Stimulated activated naive CD4-positive, alpha-beta T cell treated with Interleukin-2 at 50 U/mL for 16 hours (primary cell): ENCODE measurements at places on chromosomes 1 and 21.

- DNase-seq = no peak
Measured at GRCh38 chr1:115545791-115546733, 95.7 kb upstream of the VANGL1 start.

DNA sequence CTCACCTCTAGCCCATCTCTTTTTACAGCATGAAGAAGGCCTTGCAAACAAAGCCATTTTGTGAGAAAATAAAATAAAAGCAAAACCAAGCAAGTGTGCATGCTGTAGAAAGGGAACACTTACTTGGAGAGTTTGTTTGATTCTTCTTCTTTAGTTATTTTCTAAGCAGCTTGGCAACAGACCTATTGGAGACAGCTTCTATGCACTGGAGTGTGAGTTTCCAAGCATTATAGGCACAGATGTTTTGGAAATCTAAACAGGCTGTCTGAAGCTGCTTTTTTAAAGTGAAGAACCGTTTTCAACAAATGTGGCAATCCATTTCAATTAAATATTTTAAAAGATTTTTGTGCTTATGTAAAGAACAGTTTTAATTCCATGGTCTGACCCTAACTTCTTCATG lies 76.6 kb downstream of the NGF start:
- no peak for DNase-seq

DNA sequence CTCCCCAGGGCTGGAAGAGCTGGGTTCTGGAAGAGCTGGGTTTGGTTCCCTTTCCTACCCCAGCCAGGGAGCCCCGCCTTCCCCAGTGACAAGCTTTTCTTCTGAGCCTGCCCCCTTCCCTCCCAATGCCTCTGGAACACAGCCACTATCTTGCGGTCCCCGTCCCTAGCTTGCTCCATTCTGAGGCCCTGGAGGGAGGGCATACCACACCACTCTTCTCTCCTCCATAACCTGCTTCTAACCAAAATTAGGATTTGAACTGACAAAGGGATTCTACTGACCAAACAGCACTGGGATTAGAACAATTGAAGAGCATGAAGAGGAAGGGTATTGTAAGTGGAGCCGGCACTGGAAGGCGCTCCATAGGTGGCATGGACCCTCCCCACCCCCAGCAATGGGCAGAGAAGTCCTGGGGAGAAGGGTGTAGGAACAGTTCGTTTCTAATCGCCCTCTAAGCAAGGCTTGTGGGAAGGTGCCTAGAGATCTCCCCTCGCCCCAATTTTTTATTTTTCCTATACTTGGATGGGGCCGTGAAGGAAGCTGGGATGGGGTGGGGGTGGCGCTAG lies 690 bp downstream of the C1orf216 start:
- no peak for DNase-seq

DNA sequence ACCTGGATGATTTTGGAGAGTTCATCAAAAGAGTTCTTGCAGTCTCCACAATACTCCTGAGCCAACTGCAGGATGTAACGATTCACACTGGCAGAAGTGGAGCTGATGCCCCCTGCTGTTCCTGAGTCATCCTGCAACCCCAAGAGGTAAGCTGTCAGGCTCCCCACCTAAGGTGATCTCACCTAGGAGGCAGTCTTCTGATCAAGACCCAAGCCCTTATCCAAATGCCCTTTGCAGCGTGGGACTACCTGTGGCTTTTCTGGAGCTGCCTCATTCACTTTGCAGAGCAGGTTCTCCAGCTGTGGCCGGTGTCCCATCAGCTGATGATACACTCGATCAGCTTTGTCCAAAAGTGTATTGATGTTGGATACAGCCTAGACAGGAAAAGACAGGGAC lies 96.4 kb downstream of the UBR4 start:
- DNase-seq = no peak

GRCh38 chr21:21165063-21165645 lies 166.9 kb downstream of the NCAM2 start:
- no peak for DNase-seq

DNA sequence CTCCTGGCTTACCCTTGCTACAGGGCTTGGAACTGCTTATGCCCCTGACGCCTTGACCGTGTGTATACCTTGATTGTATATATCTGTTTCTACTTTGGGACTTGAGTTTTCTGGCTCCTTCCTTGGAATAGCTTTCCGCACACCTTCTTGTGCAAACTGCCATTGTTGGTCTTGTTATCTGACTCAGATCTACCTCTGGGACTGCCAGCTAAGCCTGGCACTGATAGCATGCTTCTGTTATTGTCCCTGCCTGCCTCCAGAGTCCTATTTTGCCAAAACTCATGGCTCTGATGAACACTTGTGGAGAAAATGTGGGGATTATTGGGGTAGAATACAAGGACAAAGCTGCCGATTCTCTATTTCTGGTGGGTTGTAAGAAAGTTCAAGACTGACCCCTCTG lies 15.4 kb downstream of the FMOD start:
- no peak for DNase-seq

DNA sequence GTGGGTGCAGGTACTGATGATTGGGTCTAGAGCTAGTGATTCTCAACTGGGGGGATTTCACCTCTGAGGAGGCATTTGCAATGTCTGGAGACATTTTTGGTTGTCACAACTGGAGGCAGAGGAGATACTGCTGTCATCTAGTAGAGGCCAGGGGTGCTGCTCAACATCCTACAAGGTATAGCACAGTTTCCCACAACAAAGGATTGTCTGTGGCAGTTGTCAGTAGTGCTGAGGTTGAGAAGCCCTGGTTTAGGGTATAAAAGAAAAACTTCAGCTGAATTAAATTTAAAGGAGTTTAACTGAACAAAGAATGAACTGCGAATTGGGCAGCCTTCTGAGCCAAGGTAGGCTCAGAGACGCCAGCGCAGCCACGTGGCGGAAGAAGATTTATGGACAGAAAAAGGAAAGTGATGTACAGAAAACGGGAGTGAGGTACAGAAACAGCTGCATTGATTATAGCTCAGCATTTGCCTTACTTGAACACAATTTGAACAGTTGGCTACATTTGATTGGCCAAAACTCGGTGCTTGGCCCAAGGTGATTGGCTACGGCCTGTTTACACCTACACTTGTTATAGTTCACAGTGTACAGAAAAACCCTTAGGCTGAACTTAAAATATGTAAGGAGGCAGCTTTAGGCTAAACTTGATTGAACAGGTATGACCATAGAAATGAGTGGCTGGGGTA lies 40.4 kb downstream of the MPZL1 start:
- no peak for DNase-seq

DNA sequence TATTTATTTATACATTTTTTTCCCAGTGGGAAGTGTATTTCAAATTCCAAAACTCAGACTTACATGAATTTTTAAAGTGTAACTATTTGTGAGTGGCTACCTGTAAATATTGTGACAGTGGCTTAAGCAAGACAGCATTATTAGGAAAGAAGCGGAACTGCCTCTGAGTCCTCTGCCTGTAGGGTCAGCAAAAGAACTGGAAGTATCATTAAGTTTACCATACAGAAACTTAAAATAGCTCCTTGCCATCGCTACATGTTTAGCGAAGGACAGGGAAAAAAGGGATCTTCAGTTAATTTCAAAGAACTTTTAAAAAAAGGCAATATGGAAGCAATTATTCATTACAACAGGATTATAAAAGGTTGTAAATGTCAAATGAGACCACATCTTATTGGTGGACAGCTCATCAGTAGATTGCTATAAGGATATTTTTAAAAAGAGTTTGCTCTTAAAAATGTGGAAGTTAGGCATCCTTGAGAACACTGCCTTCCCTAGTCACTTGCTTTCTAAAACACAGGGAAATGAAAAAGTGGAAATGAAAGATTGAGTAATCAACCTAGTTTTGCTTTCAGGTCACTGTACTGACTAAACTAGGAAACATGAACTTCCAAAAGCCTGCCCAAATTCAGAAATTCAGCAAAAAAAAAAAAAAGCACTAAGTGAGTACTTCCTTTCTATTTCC lies 39.2 kb downstream of the NSL1 start:
- DNase-seq = no peak

GRCh38 chr1:156836041-156836654 lies 19.5 kb upstream of the SH2D2A start:
- DNase-seq = peak; percentile 26

DNA sequence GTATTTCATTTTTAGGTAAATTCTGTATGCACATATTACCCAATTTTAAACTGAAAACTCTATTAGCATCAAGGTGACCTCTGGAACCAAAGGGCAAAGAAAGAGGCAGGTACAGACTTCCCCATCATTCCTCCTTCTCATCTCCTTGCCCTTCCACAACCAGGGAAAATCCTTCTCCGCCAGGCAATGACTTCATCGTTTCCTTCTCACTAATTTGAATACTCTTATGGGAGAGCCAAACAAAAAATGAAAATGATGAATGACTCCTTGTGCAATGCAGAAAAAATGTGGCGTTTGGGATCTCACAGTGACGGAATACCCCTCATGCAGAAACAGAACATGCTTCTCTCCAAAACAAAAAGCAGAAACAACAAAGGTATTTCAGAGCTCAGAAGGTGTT lies 83.7 kb downstream of the HLCS start:
- no peak for DNase-seq

GRCh38 chr1:152479792-152480595 lies 30.6 kb upstream of the LCE5A start:
- peak; percentile 59 for DNase-seq

GRCh38 chr1:8022395-8023286 lies 3.5 kb downstream of the ERRFI1 start:
- no peak for DNase-seq

DNA sequence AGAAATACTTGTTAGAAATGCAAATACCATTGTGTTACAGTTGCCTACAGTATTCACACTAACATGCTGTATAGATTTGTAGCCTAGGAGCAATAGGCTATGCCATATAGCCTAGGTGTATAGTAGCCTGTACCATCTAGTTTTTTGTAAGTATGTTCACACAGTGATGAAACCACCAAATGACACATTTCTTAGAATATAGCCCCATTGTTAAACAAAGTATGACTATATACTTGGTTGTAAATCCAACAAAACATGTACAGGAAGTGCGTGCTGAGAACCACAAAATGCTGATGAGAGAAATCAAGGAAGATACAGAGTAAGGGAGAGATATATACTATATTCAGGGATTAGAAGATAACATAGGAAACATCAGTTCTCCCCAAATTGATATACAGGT lies 92.2 kb downstream of the POU2F1 start:
- no peak for DNase-seq

DNA sequence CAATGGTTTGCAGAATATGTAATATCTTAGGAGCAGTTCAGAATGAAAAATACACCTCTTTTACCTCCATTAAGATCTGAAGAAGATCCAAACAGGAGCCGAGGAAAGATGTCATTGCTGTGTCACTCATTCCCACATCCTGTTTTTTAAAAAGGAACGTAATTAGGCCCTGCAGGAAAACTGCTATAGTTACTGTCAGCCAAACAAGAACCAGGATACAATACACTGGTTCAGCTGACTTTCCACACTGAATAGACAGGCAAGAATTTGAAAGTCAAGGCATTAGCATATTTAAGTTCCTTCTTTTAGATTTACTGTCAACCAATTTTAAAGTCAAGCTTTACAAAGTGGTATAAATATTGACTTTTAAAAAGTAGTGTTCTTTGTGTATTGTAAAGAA lies 63.8 kb downstream of the IARS2 start:
- DNase-seq = no peak

DNA sequence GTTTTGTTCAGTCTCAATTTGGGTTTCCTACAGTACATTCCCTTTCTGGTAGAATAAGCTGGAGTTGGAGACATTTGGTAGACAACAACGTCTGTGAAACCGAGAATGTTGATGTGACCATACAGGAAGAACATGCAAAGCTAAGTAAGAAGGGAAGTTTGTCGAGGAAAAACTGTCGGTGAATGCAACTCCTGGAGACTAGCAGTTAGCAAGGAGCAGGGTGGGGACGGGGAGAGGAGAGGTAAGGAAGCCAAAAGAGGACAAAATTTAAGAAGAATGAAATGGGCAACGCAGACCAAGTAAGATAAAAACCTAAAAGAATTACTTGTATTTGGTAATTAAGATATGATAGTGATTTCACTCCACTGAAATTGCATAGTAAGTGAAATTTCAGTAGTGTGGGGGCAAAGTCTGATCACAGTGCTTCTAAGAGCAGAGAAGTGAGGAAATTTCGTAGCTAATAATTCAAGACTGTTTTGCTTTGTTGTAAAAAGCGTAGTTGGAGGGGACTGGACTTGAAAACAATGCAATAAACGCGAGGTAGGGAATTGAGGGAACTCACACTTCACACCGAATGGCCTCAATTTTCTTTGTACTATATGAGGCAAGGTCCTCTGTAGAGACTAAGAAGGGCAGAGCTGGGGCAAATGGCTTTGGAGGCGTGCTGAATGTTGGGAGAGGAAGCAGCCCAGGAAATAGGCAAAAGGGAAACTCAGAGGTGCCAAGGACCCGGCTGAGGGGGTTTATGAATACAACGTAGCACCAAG lies 787 bp upstream of the GIPC2 start:
- DNase-seq = no peak

GRCh38 chr1:16127676-16128337 lies 28.1 kb downstream of the EPHA2 start:
- DNase-seq = no peak

DNA sequence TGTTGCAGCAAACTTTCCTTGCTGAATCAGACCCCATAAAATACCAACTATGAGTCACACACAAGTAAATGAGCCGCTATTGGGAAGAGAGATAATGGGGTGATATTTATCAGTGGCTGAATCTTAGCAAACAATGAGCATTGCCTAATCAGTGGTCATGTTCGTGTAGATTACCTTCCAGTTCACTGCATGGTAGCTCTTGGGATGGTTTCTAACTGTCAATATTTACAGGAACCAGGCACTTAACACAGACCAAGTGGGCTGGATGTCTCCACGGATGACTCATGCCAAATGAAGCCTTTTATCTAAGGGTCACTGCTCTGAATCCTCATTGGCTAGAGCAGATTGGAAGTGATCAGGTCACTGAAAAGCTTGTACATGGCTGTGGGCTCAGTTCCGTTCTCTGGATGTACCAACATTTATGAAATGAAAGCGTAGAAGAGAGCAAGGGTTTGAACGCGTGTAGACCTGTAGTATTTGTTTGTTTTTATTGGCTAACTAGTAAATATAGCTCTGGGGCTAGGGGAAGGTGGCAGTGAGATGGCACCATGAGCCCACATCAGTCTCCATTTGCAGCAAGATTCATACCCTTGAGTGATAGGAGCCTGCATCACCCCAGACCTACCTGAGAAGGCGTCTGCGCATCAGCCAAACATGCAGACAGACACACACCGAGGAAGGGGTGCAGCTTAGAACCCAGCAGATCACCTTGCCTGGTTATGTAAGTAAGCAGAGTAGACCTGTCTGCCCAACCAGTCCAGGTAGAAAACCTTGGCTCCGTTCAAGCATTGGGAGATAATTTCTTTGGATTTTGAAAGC lies 153.3 kb downstream of the TOMM20 start:
- DNase-seq = no peak

GRCh38 chr1:8447616-8448150 lies 129.8 kb downstream of the SLC45A1 start:
- DNase-seq = no peak

DNA sequence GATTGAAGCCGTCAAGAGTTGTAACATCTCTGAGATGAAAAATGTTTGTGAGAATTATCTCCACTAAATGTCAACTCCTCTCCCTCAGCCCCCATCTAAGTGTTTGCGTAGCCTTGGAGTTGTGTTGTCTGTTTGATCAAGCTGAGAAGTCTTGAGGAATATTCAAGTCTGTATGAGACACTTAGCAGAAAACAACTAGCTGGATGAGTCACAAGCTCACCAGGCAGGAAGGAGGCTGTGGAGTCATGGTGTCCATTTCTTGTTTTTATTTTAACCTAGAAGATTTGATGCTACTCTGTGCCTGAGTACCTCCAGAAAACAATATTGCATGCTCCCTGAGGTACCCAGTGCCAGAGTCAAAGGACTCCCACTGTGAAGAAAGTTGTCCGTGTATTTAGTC lies 211.6 kb upstream of the PLXNA2 start:
- DNase-seq = no peak
